Left forelimb (tissue), 1 donor: ENCODE measurements at places on chromosomes 2 and 18.

- no peak for DNase-seq
These were observed 190.1 kb downstream of the LNPK start for GRCh38 chr2:175811971-175812370.

DNA sequence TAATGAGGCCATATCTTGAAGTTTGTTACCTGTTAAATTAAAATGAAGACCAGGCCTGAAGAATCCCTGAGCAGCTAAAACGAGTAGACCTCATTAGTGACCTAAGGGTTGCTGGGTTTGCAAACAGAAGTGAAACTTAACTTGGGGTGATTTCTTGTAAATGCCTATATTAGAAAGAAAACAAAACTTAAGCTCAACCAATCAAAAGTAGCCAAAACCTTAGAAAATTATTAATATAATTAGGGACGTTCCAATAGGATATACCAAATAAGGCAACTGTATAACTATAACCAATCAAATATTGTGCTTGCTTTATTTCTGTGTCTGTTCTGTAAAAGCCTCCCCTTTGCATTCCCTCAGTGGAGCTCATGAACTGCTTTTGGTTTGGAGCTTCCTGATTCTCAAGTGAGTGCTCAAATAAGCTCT, 137.9 kb upstream of the VRK2 start:
- DNase-seq, result no peak

DNA sequence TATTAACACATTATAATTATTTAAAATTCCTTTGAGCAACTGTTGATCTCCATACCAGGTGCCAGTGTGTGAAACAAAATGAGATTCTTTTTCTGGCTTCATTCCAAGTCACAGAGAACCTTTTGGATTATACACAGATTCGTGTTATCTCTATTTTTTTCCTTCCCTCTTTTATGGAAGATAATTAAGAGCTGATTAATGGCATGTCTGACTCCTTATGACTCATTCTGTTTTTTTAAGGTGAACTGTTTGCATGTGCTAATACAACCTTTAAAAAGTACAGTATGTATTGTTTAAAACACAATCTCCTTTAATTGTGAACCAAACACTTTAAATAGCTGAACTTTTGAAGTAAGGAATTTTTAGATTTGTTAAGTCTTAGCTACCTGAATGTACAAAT, 39.3 kb downstream of the PELI1 start:
- no peak for DNase-seq

DNA sequence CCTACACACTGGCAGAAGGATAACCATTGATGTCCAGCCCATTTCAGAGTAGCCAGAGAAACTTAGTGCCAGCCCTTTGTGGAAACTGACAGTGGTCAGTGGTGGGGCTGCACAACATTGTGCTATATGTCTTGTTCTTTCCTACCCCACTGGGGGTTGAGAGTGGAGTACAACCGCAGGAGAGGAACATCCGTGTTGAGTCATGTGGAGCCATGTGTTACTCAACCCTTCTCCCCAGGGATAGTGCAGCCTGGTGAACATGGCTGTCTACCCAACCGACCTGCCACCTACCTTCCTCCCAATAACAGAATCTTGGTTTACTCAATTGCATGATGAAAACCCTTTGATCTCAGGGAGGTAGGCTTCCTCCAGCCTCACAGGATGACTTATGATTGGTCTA, 65.3 kb upstream of the MAPK4 start:
- DNase-seq, result no peak
